ENCODE measurements at places on chromosomes 4 and X.

- DNase-seq = no peak
Observed at GRCh38 chrX:48648336-48648751, 35.3 kb upstream of the WAS start.

- no peak for DNase-seq
Observed at GRCh38 chr4:81580346-81580993, 108.8 kb upstream of the RASGEF1B start.

DNA sequence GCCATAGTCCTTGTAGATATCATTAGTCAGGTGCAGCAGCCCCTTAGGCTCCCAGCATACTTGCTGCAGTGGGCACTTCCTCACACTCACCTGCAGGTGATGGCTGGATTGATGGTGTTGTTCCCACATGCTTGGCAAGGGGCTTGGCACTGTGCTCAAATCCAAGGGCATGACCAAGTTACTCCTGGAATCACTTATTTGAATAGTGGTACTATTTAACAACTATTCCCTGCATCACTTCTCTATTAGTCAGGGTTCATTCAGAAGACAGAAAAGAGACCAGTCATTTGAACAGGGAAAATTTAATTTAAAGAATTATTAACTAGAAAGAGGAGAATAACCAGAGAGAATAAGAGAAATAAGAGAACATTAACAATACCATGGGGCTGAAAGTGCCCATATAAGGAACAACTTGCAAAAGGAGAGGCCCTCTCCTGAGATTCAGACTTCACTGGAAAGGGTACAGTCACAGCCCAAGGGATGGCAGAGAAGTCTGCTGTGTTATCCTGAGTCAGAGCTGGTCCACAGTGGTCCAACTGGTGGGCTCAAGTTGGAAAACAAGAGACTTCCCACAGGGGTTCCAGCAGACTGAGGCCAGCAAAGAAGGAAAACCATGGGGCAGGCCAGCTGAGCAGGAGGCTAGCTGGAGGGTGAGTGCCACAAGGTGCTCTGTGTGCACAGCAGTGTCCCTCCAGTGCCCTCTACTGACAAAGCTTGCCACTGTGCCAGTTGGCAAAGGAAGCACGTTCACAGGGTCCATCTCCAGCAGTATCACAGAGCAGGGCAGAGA is 9.8 kb downstream of the SPP1 start:
- DNase-seq = no peak

GRCh38 chr4:99356992-99357391 is 4.4 kb upstream of the ADH1C start:
- DNase-seq = no peak

DNA sequence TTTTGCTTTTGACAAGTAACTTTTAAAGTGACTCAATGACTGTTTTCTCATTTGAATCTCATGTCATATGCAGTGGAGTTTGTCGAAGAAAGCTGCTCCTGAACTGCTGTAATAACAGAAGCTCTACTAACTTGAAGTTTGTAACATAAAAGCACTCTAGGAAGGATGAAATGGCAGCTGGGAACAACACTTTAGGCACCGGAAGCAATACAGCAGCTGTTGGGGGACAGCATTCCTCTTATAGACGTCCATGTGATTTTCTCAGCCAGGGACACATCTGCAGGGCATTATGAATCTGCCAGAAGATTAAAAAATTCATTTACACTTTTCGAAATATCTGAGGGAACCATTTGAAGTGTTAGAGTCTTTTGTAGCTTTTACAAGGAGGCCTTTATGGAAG is 1035.8 kb downstream of the ADGRL3 start:
- DNase-seq = no peak

- no peak for DNase-seq
Observed at GRCh38 chr4:98919996-98920395, 8.9 kb downstream of the EIF4E start.

Data from HS-27A (cell line).